ENCODE measurements at places on chromosomes 4 and X. TPM values are rescaled to one million over a fixed set of nuclear protein-coding genes. Genes with fewer than 3 reads are reported as not detected.

DNA sequence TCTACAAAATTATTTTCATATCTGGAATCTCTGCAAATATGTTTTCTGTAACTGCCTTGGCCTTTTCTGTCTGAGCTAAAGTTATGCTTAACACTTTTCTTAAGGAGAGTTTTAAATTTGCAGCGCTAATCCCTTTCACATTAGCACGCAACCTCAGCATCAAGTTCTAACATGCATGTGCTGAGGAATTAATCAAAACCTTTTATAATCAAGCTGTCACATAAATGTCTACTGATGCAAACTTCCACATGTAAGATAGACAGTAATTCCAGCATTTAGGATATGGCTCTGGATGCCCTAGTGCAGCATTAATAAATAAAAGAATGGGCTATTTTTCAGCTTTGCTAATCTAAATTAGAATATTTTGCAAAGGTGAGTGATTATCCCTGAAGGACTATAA lies 17.5 kb upstream of the NEIL3 start:
- H3K4me1 ChIP-seq: no peaks in the 10 kb centered on the region
- no peaks in the 10 kb centered on the region for H3K27me3 ChIP-seq
- H3K36me3 ChIP-seq: no peaks in the 10 kb centered on the region
- no peak overlapping the region for H3K27ac ChIP-seq
- H3K4me3 ChIP-seq: no peak overlapping the region

DNA sequence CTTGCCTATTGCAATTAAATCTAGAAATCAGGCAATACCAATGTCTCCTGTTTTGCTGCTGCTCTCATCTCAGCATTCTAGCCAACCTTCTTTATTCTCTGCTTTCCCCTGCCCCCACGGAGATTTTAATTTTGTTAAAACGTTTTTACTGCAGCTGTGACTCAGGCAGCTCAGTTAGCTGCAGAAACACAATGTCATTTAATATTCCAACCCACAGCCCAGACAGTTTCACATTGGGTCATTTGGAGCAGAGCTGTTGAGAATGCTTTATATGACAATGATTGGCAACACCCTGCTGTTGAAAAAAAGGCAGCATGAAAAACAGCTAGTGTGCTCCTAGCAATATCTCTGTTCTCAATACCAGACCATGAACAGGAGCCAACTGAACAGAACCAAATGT lies 12.6 kb upstream of the SLC10A4 start:
- no peaks in the 10 kb centered on the region for H3K4me1 ChIP-seq
- DNase-seq: no peak
- no peaks in the 10 kb centered on the region for H3K36me3 ChIP-seq
- no peak overlapping the region for H3K27ac ChIP-seq
- H3K4me3 ChIP-seq: no peak overlapping the region

DNA sequence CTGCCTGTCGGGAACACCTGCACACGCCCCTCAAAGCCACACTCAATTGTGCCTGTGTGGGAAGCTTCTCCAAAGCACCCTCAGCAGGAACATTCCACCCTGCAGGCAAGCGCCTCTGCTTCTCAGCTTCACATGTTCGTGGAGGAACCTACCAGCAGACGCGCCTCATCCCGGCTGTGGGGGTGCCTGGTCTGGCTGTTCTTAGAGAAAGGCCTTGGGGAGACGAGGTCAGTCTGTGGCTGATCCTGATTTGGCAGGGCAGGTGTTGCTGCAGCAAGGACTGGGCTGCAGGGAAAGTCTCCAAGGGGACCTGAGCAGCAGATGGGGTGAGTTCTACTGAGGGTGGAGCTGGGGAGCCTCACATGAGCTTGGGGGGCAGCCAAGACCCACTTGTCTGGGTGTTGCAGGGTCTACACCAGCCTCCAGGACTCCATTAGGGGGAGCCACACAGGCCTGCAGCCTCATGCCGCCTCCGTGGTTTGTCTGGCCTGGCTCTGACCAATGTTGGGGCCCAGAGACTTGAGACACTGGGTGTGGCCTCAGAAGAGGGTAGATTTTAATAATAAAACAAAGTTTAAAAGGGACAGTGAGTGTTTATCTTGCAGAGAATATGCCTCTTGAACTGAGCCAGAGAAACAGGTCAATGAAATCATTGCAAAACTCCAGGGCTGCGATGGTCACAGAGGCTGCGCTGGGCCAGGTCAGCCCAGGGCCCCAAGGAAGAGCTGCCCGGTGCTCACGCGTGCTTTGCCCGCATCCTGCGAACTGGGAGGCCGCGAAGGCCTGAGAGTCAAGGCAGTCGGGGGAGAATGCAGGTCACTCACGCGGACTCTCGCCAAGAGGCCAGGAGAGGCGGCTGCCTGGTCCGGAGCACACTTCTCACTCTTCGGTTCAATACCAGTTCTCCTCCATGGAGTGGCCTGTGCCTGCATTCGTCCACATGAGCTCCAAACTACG lies 21.1 kb downstream of the RNF212 start:
- no peak overlapping the region for H3K27ac ChIP-seq
- H3K36me3 ChIP-seq: no peaks in the 10 kb centered on the region
- no peaks in the 10 kb centered on the region for H3K27me3 ChIP-seq
- DNase-seq: no peak
- H3K4me1 ChIP-seq: no peaks in the 10 kb centered on the region

DNA sequence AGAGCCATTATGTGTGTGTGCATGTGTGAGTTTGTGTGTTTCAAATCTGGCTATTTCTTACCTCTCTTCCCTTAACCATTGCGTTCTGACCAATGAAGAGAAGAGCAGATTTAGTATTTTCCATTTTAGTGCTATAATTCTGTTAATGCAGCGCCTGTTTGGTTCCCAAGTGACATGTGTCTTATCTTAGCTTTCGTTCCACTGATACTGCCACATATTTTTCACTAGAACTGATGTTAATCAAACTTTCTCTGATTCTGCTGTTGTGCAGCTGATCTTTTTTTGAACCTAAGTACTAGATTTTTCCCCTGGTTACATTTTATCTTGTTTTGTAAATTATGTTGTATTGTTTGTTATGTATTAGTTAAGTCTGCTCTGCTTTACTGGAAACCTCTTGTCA lies 152.9 kb upstream of the MID1 start:
- H3K4me3 ChIP-seq: no peak overlapping the region
- no peaks in the 10 kb centered on the region for H3K4me1 ChIP-seq
- no peaks in the 10 kb centered on the region for H3K27me3 ChIP-seq
- H3K36me3 ChIP-seq: no peaks in the 10 kb centered on the region
- H3K27ac ChIP-seq: no peak overlapping the region

GRCh38 chrX:45601052-45601451 lies 400.4 kb upstream of the DIPK2B start:
- H3K27me3 ChIP-seq: no peaks in the 10 kb centered on the region
- H3K4me1 ChIP-seq: no peaks in the 10 kb centered on the region
- no peak for DNase-seq
- no peaks in the 10 kb centered on the region for H3K36me3 ChIP-seq

GRCh38 chr4:74397748-74398426 lies 32.9 kb downstream of the EREG start:
- DNase-seq: no peak
- peak overlapping the region; percentile 65 for H3K27ac ChIP-seq
- peak overlapping the region; percentile 29 for H3K4me3 ChIP-seq

DNA sequence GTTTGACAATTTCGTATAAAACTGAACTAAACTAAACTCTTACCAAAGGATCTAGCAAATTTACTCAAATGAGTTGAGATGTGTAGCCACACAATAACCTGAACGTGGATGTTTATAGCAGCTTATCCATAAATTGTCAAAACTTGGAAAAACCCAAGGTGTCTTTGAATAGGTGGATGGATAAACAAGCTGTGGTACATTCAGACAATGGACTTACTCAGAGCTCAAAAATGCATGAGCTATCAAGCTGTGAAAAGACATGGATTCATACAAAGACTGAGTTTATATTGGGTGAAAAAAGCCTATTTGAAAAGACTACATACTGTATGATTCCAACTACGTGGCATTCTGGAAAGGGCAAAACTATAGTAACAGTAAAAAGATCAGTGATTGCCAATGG lies 69.5 kb downstream of the LARP1B start:
- no peak for DNase-seq
- H3K4me3 ChIP-seq: no peak overlapping the region
- H3K27ac ChIP-seq: no peak overlapping the region

DNA sequence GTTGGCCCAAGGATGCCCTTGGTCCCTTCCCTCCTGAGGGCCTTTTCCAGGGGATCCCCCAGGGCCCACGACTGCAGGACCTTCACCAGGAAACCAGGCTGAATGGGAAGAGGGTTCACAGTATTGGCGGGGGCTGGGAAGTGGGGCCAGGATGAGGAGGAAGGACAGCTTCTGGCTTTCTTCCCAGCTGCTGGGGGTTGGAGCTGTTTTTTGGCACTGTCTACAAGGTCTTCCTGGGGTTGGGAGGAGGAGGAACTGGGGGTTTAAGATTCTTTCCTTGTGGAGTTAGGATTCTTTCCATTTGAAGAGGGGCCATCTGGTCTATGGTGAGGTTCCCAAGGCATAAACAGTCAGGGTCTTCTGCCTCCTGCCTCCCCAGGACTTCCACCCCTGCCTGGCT lies 64.8 kb downstream of the KIF4A start:
- H3K27me3 ChIP-seq: no peaks in the 10 kb centered on the region
- H3K36me3 ChIP-seq: peaks cover 34% of the 10 kb centered on the region
- H3K27ac ChIP-seq: no peak overlapping the region
- DNase-seq: no peak
- H3K4me1 ChIP-seq: no peaks in the 10 kb centered on the region

The TRMT10A gene
- total RNA-seq: 6.5 TPM

The SPON2 gene
- total RNA-seq: 1.8 TPM

The TBC1D14 gene
- total RNA-seq: 55.4 TPM

The TMSB15C gene
- total RNA-seq: not detected

The SSX2B gene
- 3.3 TPM for total RNA-seq

Measured in K562 (cell line).